LoVo (cell line): ENCODE measurements at places on chromosomes 4 and X.

DNA sequence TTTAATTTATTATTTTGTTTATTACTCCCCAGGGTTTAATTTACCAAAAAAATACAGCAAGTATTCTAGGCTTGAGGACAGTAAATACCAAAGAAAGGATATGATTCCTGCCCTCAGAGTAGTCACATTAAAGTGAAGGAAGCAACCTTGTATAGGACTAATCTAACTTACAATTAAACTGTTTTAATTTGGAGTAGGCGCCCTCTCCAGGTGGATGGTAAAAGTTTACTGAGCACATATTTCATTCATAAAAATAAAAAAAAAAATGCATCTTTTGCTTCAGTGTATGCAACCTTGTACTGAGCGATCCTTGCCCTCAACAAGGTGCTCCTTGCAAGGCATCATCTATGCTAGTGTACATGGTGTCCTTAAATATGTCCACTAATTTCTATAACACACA lies 72.0 kb upstream of the MAGEB16 start:
- DNase-seq: peak; percentile 2

- DNase-seq: no peak
Measured at GRCh38 chr4:118036336-118036735, 2.0 kb downstream of the NDST3 start.

- DNase-seq: no peak
Measured at GRCh38 chrX:149161435-149162088, 343.5 kb downstream of the IDS start.

- no peak for DNase-seq
Measured at GRCh38 chr4:120443116-120443515, 376.5 kb upstream of the MAD2L1 start.

DNA sequence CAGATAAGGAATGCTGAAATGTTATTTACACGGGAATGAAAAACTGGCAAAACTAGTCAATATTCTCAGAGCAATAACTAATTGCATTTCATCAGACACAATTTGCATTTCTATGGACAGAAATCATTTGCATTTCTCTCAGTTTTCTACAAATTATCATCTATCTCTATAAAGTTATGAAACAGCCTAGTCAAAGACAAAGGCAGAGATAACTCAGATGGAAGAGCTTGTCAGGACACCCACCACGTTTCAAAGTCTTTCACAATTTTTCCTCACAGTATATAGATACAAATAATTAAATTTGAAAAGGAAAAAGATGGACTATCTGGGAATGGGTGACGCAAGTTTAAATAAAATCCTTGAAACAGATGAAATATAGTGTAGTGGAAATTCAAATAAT lies 230.8 kb downstream of the GASK1B start:
- DNase-seq: no peak

- no peak for DNase-seq
Measured at GRCh38 chr4:122163767-122164166, 11.6 kb downstream of the BLTP1 start.

GRCh38 chr4:9891056-9891455 lies 109.6 kb downstream of the DRD5 start:
- DNase-seq: no peak

DNA sequence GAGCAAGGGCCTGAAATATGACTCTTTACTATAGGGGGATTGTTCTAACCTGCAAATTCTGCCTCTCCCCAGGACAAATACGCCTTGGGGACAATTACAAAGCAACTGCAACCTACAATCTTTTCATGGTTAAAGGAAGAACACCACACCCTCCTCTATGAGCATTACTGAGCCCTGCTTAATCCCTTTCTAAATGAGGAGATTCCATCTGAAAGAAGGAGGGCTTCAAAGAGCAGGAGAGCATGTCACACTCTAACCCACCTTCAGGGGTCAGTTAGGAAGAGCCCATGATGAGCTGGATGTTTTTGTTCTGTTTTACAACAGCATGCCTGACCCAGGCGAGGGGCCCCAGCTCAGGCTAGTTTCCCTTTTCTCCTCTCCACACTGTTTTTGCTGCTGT lies 134.0 kb upstream of the ANXA3 start:
- no peak for DNase-seq

DNA sequence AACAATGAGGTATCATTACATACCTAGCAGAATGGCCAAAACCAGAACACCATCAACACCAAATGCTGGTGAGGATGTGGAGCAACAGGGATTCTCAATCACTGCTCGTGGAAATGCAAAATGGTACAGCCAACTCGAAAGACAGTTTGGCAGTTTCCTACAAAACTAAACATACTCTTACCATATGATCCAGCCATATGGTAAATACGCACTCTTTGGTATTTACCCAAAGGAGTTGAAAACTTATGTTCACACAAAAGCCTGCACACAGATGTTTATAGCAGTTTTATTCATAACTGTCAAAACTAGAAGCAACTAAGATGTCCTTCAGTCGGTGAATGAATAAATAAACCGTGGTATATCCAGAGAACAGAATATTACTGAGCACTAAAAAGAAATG lies 7.8 kb downstream of the CASP3 start:
- DNase-seq: no peak

- no peak for DNase-seq
Measured at GRCh38 chr4:36328130-36328529, 46.7 kb downstream of the DTHD1 start.

- DNase-seq: peak; percentile 38
Measured at GRCh38 chr4:186839122-186840037, 115.7 kb upstream of the FAT1 start.

- DNase-seq: no peak
Measured at GRCh38 chr4:182604161-182604622, 313.0 kb downstream of the DCTD start.

DNA sequence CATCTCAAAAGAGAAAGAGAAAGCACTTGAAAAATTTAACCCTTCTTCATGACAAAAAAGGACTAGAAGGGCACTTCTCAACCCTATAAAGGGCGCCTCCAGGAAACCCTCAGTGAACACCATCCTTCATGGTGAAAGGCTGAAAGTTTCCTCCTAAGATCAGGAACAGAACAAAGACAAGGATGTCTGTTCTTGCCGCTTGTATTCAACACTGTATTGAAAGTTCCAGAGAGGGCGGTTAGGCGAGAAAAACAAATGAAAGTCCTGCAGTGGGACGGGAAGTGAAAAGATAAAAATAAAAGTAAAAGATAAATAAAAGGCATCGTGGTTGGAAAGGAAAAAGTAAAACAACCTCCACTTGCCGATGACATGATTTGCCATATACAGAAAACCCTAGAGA lies 50.9 kb downstream of the RNF212 start:
- no peak for DNase-seq

- DNase-seq: no peak
Measured at GRCh38 chr4:78592088-78592783, 40.7 kb downstream of the ANXA3 start.

- no peak for DNase-seq
Measured at GRCh38 chrX:106177106-106177981, 9.2 kb downstream of the PWWP3B start.

DNA sequence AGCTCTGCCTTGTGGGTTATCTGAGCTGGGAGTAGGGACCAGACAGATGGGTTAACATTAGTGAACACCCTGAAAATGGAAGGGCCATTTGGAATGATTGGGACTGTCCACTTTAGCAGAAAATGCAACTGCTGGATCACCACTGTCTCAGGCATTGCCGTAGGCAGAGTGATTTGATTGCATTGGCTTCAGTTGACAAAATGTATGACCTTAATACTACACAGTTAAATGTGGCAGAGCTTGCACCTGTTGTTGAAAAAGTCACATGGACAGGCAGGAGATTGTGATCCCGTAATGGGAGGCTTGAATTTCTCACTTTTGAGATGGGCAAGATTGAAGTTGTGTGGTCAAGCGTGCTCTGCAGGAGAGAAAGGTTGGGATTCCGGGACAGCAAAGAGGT lies 166.5 kb upstream of the PUDP start:
- DNase-seq: no peak

DNA sequence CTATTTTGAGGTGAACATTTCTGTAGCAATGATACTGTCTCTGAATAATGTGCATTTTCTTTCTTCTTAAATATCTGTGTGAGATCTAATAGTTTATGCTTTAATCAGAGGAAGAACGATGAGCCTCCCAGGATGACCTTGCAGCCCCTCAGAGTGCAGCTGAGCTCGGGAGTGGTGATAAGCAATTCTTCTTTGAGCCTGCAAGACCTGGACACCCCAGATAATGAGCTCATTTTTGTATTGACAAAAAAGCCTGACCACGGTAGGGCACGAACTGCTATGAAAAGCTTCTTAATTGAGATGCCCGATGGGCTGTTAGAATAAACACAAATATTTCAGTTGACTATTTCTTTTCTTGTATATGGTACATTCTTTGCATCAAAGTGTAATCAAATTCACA lies 105.0 kb upstream of the ANXA3 start:
- DNase-seq: no peak

GRCh38 chr4:63757929-63758328 lies 651.3 kb downstream of the TECRL start:
- DNase-seq: no peak

DNA sequence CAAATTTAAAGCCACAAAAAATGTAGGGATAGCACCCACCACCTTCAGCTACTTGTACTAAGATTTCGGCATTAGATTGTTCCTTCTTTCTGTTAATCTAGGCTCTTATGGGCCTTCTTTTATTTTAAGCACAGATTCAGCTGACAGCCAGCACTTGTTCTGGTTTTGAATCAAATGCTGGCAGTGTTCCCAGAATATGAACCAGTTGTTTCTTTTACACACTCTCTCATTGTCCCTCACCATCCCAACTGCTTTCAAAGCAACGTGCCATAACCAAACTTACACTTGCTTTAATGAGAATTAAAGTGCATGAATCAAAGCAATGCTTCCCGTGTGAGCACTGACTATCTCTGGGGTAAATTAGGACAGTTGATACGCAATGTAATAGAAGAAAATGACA lies 744.5 kb upstream of the FAM241A start:
- DNase-seq: no peak

- DNase-seq: peak; percentile 29
Measured at GRCh38 chr4:83362492-83363329, 28.1 kb upstream of the HPSE start.

DNA sequence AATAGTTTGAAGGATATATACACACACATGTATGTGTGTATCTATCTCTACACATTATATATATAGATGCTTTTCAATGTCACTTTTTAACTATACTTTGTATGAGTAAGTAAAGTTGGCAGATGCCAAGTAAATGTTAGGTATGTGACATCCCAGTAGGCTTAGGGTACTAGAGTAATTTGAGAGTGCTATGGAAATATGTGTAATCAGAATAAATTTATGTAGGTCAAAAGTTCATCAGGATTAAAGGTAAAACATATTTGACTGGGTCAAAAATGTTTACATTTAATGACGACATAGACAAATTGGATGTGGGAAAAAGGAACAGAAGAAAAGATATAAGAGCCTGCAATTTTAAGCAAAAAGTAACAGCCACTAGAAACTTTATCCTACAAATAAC lies 588.8 kb downstream of the ANKRD50 start:
- DNase-seq: no peak

DNA sequence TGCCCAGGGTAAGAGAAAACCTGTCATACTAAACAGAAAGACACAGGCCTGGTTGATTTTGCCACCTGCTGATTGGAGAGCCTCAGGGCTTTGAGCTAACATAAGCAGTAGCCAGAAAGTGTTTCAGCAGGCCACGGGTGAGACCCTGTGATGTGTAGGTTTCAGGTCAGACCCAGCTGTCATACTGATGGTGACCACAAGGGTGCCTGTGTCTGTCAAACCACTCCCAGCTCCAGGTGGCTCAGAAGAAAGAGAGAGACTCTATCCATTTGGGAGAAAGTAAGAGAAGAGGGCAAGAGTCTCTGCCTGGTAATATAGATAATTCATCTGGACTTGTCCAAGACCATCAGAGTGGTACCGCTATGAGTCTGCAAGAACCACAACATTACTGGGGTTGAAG lies 72.8 kb upstream of the NLRP2B start:
- DNase-seq: no peak

GRCh38 chrX:8738588-8739189 lies 6.8 kb upstream of the ANOS1 start:
- DNase-seq: peak; percentile 14

DNA sequence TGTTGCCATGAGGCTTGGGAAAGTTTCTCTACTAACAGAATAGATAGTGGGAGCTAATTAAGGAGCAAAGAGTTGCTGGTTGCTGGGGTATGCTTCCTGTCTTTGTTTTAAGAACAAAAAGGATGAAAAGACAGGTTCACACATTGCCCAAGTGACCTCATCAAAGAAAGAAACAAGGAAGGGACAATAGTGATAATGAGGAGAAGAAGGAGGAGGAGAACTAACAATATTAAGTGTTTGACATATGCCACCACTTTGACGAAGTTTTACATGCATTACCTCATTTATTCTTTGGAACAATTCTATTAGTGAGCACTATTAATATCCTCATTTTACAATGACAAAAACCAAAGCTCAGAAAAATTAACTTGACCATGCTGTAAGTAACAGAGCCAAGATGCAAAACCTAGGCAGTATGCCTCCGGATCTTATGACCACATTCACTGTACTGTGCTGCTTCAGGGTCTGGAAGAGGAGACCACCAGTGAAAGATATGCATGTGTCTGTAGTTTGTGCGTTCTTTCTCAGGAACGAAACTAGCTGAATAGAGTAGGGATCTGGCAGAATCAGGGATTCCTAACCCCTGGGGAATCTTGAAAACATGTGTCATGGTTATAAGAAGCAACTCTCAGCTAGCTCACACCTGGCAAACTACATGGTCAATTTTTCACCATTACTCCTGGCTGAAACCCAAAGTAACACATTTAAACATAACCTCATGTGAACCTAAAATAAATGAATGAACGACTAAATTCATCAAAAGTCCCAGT lies 83.8 kb downstream of the MOSPD2 start:
- DNase-seq: no peak

- no peak for DNase-seq
Measured at GRCh38 chr4:123453061-123453680, 56.6 kb downstream of the SPRY1 start.

DNA sequence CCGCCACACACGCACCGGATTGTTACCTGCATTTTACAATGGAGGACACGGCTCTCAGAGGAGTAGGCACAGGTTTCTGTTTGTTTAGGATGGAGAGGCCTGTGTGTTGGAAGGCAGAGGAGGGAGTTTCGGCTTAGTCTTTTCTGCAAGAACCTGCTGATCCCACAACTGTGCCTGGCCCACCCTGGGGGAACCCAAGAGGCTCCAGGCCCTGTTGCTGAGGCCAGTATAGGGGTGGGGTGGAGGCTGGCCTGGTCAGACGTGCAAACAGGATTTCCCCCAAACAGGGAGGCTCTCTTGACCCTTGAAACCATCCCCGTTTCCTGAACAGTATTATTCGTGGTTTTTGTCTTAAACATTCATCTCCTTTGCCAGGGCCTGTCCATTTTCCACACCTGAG lies 772 bp upstream of the SLC49A3 start:
- DNase-seq: no peak

GRCh38 chr4:173765751-173766150 lies 235.7 kb upstream of the HAND2 start:
- DNase-seq: no peak

- DNase-seq: peak; percentile 1
Measured at GRCh38 chrX:107324493-107325310, 118.3 kb downstream of the DNAAF6 start.
